ENCODE measurements at places on chromosomes 13 and 19.

GRCh38 chr13:42973581-42973980 is 18.5 kb downstream of the EPSTI1 start:
- no peak for DNase-seq

DNA sequence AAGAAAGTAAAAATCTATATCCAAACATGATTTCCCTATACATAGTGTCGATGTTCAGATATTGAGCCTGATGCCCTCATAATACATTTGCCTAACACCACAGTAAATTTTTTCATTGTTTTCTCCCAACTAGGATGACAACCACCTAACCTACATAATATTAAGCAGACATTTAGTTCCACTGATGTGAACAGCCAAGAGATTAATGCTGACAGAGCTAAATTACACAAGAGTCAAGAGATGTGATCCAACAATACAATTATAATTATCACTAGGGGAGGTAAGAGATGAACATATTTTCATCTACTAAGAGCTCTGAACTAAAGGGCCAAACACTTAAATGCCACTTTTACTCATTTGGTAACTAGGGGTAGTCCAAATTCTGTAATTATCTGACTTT is 145.9 kb downstream of the DACH1 start:
- no peak for DNase-seq

- DNase-seq, result no peak
Measured at GRCh38 chr13:41467425-41467945, 10.1 kb downstream of the RGCC start.

GRCh38 chr13:85520445-85520844 is 278.8 kb downstream of the SLITRK6 start:
- no peak for DNase-seq

Data from CD4-positive, alpha-beta T cell (primary cell).